Panc1 (cell line): ENCODE measurements at places on chromosomes 1 and 21.
A peak's percentile ranks its signal among the peaks of the same experiment; 100 is the strongest.

DNA sequence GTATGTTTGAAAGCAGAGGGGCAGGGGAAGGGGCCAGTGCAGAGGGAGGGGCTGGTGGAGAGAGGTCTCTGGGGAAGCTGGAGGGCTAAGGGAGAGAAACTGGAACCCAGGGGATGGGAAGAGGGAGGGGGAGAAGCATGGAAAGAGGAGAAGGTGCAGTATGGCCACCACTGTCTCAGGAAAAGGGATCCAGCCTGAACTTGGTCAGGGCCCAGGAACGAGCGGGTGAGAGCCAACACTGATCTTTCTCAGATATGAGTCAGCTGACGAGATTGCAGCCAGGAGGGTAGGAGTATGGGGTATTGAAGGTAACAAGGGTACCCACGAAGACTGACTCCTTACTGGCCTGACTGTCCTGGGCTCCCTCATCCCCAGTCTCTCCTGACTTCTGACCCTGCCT, 18.0 kb downstream of the TIE1 start:
- no peak for DNase-seq

DNA sequence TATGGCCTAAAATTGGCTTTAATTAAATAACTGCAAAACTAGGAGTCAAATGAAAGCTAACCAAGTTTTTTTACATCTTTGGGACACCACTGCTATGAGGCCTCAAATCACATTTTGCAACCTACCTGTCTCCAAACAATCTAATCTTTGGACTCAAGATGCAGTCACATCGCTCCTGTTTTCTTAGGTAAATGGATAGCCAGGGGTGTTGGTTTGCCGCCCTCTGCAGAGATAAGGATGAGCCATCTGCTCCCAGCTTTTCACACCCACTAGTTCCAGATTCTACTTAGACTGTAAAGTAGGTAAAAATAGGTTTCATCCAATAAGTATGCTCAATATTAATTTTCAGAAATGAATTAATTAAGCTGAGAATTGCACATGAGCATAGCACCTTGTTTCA, 456.5 kb downstream of the KIF26B start:
- DNase-seq: no peak

GRCh38 chr1:67831850-67832513, 1.3 kb downstream of the GNG12 start:
- no peak for DNase-seq

DNA sequence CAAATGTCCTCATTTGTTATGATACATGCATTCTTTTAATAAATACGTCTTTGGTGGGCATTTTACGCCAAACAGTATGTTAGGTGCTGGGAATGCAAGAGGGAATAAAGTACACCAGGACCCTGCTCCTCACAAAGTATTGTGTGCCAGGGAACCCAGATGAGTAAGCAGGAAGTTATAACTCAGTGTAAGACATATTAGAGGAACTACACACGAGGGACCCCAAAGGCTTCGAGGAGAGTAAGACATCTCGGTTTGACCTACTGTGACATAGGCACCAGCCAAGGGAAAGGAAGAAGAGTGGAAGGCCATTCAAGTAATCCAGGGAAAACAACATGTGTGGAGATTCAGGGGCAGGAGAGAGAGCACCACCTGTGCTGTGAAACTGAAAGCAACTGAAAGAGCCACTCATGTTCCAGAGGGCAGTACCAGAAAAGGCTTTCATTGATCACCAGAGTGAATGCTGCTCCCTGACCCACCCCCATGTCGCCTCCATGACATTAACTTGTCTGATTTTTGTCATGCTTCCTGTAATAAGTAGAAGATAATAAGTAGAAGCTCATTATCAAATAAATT, 542.5 kb upstream of the PKN2 start:
- DNase-seq: no peak

DNA sequence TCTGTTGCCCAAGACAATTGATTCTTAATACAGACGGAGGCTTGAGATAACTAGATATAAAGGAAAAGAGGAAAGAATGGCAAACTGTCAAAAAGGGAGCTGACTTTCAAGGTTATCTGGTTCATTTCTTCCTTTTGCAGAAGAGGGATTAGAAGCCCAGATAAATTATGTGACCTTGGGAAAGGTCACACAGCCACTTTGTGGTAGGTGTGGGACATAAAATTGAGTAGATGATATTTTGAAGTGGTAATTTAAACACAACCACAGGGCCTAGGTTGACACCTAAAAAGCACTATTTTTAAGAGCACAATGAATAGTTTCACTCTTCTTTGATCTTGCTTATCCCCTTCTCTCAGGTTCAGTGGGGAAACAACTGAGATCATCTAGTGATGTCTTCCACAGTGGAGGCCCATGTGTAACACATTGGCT, 16.9 kb upstream of the KIAA0040 start:
- no peak for DNase-seq

GRCh38 chr21:41821081-41821755, 54.4 kb upstream of the RIPK4 start:
- DNase-seq: no peak

- peak; percentile 51 for DNase-seq
Measured at GRCh38 chr1:243325305-243325890, 69.6 kb downstream of the SDCCAG8 start.

GRCh38 chr21:42012763-42013329, 2.7 kb upstream of the ZBTB21 start:
- no peak for DNase-seq

- no peak for DNase-seq
Measured at GRCh38 chr1:185249563-185249962, 67.5 kb downstream of the IVNS1ABP start.

- no peak for DNase-seq
Measured at GRCh38 chr1:206891412-206891811, 5.8 kb upstream of the IL24 start.

DNA sequence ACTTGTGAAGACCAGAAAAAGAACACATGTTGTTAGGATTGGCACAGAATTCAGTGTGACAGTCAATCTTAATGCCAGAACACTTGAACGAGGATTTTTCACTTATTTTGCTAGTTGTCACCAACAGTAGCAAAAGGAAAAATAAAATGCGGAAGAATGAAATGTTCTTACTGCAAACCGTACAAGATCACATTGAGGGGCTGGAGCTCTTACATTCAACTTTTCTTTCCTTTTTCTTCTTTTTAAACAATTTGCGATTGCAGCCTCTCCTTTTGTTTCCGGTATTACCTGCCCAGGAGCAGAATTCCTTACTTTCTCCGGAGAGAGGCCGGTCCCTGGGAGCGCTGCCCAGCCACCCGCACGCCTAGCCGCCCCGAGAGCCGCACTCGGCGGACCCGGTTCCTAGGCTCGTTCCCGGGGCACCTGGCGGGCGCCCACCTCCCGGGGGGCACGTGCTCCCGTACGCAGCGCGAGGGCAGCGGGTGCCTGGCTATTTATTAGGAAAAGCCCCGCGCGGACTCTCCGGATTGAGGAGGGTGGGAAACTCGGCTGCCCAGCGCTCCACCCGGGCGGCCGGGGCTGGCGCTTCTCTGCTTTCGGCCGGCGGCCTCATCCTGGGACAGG, 1.2 kb upstream of the CAMTA1 start:
- no peak for DNase-seq

- no peak for DNase-seq
Measured at GRCh38 chr1:1578371-1578940, 3.8 kb upstream of the SSU72 start.

- DNase-seq: no peak
Measured at GRCh38 chr1:207844371-207844770, 66.6 kb downstream of the CD34 start.

GRCh38 chr1:97904534-97904933, 16.3 kb downstream of the DPYD start:
- no peak for DNase-seq

- no peak for DNase-seq
Measured at GRCh38 chr1:65097076-65097475, 50.9 kb upstream of the AK4 start.

GRCh38 chr1:247857069-247857984, at the start of gene TRIM58:
TRIM58 (plus strand) TSS chr1:247857187; CDS start chr1:247857247, 60 bp downstream.
- DNase-seq: no peak

GRCh38 chr1:24452922-24453485, 37.4 kb downstream of the NIPAL3 start:
- DNase-seq: no peak

- no peak for DNase-seq
Measured at GRCh38 chr1:247538561-247538960, 2.3 kb upstream of the OR2C3 start.

DNA sequence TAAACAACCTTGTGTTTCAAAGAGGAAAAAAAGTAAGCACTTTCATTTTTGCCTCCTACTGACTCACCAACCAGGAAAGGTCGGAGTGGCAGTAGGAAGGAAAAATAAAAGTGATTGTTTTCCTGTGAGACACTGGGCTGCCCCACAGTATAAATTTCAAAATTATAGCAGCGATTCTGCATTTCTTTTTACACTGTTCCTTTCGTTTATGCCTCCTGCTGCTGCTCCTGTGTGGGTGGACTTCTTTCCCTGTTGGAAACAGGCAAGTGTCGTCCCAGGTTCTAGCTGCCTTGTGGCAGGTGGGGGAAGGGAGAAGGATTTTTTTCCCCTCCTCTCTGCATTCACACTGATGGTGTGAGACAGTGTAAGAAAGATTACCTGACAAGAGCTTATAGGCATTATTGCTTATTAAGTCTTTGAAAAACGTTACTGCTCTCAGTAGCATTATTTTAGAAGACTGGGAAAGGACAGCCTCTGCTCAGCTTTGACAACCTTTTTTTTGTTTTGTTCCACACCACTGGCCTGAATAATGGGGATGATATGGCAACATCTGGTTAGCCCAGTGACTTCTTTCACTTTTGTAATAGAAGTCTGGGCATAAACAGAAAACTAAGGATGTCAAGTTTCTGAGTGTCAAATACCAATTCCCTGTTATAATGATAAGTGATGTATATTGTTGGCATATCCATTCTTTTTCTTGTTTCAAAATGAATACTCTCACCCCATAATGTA, 77.9 kb downstream of the NEK7 start:
- no peak for DNase-seq

- no peak for DNase-seq
Measured at GRCh38 chr1:212531796-212532195, 76.8 kb upstream of the ATF3 start.

- no peak for DNase-seq
Measured at GRCh38 chr1:24828887-24829192, 83.6 kb downstream of the CLIC4 start.

GRCh38 chr1:75550559-75550958, 60.4 kb downstream of the SLC44A5 start:
- no peak for DNase-seq

DNA sequence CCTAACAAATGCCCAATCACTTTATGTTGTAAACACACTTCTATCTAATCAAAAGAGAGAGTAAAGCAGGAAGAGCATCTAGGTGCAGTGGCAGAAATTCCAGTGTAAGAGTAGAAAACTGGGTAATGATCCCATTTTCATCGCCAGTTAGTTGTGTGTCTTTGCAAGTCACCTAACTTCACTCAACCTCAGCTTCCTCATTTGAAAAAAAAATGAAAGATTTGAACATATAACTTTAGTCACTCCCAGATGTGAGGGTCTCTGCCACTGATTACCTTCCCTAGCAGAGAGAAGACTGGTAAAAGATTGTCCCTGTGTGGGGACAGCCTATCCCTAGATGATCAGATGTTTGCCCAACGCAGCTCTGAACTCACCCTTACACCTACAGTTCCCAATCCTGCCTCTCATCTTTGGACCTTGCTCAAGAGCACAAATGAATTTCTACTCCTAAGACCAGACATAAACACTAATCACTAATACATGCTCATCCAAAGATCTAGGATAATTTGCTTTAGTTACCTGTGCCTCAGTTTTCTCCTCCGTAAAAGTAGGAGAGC, 25.2 kb upstream of the DUSP23 start:
- no peak for DNase-seq

DNA sequence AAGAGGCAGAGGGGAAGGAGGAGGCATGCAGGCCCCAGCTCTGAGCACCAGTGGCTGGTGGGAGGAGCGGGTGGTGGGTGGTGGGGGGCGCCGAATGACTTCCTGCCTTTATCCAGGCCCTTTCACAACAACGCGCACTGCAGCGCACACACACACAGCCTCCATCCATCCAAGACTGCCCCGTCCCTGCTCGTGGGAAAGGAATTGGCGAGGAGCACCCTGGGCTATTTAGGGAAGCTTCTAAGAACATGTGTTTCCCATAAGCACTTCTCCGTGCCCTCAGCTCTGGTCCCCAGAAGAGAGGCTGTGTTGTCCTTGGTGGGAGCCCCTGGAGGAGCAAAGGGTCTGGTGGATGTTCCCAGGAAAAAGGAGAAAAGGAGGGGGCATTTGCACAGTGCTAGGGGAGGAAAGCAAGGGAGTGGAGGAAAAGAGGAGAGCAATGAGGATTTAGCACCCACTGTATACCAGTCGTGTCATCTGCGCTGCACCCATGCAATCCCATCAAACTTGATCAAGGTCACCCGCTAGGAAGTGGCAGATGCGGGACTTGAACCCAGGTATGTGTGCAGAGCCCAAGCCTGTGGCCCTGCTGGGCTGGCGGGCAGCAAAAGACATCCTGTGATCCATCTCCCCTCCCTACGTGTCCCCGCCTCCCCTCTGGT, 28.1 kb downstream of the EPHA2 start:
- DNase-seq: no peak

GRCh38 chr1:157278383-157279137, 140.4 kb upstream of the ETV3 start:
- DNase-seq: no peak

DNA sequence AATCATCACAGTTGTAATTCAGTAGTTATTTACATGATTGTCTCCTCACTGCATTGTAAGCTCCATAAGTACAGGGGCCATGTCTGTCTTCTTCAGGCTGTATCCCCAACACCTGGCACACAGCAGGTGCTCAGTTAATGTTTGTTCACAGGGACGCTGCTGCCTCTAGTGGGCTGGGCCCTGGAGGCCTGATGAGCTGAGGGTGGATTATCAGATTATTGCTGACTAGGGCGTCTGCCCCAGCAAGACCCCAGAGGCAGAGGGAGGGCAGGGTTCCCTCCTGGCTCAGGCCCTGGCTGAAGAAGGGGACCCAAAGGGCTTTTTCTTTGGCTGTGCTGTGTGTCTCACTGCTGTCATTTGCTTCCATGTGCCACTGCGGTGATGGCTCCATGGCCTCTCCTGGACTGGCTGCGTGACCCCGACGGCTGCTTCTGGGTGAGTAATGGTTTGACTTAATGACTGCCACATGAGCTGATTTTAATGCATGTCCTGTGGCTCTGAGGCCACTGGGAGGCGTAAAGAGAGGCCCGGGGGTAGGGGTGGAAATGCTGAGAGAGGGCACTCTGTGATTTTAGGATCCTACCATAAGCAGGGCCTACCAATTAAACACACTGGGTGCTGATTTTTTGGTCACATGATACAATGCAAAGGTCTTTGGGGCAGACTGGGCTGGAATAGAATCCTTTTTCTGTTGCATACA, 20.8 kb upstream of the EPB41 start:
- DNase-seq: no peak

DNA sequence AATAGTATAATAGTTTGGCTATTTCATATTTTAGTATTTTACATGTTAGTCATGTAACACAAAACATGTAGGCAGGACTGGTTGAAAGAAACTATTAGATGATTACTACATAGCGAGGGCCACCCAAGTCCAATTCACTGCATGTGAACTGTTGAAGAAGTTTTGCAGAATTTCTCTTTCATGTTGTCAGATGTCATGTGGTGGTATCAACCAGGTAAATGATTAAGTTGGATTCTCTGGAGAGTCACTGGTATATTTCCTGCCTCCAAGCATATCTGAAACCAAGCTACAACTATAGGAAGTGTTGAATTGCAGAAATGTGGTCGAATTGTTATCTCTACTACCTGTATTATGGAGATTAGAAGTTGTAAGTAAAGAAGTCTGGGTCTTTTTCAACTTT, 137.8 kb upstream of the DPYD start:
- DNase-seq: no peak
